ENCODE measurements at places on chromosomes 5 and 9.

GRCh38 chr9:121172726-121173487 lies 28.8 kb downstream of the RAB14 start:
- DNase-seq = no peak

DNA sequence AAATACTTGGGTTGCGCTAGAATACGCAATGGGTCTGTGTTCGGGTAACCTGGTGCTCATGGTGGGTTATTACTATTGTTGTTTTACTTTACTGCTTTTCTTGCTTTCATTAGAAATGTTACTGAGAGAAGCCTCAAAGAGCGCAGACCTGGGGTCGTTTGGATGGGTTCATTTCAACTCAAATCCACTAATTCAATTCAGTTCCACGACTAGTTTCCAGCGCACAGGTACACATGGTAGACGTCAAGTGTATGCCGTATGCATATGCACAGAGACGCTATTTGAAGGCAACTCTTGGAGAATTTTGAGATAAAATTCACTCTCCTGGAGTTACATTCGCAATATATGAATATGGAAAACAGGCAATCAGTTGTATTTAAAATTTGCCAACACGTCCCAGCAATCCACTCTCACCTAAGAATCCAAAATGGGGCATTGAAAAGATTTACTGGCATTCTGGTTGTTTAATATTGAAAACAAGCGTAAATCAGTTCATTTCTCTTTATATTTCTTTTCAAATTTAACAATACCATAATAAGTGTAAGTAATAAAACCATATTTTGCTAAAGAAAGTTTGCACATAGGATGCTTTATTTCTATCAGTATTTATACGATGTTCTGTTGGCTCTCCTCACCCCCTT lies 4.4 kb upstream of the PAX5 start:
- DNase-seq = no peak

GRCh38 chr5:59698207-59699178 lies 195.0 kb downstream of the PDE4D start:
- DNase-seq = no peak

GRCh38 chr5:124262991-124263571 lies 483.4 kb downstream of the ZNF608 start:
- no peak for DNase-seq

GRCh38 chr9:80875947-80876346 lies 813.4 kb downstream of the TLE1 start:
- no peak for DNase-seq

DNA sequence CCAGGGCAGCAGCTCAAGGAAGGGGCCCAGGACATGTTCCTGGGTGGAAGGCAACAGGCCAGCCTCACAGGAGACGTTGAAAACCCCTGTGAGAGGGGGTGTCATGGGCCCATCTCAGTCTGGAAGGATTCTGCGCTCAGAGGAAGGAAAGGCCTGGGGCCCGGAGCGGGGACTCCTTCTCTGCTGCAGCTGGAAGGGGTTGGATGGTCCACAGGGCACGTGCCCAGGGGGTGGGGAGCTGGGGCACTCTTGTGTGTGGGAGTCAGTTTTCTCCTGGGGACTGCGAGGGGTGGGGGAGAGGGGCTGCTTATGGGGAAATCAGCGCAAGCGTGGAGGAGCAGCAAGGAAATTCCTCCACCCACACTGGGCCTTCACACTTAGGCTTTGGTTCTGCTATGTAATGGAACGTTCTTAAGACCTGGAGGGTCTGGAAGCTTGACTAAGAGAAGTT lies 2.9 kb upstream of the LPCAT1 start:
- DNase-seq = no peak

GRCh38 chr9:137366445-137366810 lies 56.5 kb downstream of the EXD3 start:
- DNase-seq = no peak

- no peak for DNase-seq
These were observed 8.2 kb downstream of the TMEM268 start for GRCh38 chr9:114619191-114619761.

DNA sequence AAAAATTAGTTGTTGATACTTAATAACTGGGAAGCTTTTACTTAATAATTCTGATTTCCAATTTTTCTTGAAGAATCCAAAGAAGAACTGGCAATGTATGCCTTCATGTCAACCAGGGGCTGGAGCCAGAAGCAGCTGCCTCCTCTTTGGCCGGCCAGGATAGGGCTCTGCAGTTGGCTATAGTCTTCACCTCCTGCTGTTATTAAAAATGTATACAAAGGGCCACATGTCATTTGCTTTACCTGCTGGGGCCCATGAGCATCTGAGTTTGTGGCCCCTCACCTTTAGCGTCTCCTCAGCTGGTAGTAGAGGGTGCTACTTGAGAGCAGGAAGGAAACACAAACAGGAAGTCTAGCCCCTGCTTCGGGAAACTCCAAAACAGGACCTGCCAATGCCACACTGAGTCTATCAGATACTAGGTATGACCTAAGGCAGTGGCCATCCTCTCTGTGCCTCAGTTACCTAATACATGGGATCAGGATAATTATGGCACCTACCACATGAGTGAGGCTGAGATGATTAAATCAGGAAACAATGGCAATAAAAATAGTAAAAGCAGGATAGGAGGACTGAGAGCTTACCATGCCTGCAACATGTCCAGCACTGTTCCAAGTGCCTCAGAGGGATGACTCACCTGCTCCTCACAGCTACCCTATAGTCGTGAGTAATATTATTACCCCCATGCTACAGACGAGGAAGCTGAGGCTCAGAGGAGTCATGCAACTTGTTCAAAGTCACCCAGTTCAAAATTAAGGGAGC lies 21.3 kb downstream of the CCDC69 start:
- peak; percentile 78 for DNase-seq

DNA sequence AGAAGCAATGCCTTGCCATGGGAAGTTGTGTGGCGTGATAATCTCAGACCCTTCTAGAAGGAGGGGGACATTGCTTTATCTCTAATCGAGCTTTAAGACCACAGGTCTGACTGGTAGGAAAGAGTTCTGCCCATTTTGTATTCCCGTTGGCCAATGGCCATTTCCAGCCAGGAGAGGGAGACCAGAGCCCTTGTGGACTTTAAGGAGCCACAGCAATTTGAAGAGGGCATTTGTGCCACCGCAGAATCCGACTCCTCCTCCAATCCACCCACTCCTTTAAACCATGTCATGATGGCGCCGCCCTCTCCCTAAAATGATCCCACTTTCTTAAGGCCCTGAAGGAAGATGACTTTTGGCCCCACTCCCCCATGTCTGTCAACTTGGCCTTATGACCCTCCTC lies 560.5 kb upstream of the ADAMTS16 start:
- peak; percentile 48 for DNase-seq

GRCh38 chr5:124606093-124606492 lies 140.3 kb downstream of the ZNF608 start:
- no peak for DNase-seq

DNA sequence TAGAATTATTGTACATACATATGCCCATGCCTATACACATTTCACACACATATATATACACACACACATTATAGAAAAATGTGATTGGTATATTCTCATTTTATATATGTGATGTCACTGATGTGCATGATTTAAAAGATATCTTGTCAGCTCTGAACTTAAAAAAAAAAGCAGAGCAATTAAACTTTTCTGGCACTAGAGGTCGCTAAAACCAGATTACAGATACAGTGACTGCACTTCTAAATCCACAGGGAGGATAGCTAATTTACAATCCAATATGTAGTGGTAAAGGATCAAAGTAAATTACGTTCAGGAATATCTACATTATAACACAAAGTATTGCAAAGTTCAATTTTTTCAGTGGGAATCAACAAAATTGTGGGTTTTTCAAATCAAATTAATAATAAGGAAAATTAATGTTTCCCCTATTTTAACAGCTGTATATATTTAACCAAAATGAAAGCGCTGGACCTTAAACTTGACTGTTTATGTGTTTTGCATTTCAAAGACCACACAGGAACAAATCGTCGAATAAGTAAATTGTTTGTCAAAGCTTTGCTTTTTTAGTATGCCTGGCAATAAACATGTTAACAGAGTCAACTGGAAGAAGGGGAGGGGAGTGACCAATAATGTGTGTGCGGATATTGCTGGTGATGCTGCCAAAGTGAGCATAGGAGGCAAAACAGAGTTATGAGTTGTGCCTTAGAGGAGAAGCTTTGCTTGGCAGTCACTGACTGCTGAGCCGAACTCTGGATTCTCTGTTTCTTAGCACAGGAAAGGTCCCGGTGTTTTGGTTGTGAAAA lies 1201.4 kb upstream of the C9orf72 start:
- no peak for DNase-seq

DNA sequence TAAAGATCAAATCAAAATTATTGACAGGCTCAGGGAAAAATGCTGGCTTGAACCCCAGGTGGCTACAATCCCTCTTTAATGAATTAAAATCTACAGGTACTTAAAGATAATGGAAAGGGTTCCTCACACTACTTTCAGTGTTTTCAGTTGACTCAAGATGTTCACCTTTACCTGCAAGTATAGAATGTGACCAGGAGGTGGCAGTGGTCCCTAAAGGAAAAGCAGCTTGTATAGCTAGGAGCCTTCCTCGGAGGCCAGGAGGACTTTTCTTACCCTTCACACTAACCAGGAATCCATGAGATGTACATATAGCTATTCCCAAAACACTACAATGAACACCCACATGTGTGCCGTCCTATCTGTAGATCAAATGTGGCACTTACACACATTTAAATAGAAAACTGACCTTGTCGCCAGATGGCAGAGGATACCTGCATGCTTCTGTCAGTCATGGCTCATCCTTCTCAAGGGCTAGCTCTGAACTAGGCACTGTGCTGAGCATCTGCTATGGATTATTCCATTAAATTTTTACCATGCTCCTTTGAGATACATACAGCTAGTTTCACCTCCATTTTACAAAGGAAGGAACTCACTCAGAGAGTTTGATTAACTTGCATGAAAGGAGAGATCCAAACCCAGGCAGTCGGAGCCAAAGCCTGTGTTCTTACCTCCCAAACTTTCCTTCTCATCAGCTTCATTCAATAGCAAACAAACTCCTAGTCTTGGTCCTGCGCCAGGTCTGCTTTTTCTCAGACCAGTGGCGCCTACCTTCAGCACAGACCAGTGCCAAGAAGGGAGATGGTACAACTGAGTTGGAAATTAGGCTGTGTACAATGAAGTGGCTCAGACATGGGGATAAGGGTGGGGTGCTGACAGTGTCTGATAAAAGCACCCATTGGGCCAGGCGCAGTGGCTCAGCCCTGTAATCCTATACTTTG lies 24.5 kb downstream of the C9orf152 start:
- peak; percentile 63 for DNase-seq

- DNase-seq = no peak
These were observed 55.2 kb downstream of the GLDC start for GRCh38 chr9:6590334-6590733.

DNA sequence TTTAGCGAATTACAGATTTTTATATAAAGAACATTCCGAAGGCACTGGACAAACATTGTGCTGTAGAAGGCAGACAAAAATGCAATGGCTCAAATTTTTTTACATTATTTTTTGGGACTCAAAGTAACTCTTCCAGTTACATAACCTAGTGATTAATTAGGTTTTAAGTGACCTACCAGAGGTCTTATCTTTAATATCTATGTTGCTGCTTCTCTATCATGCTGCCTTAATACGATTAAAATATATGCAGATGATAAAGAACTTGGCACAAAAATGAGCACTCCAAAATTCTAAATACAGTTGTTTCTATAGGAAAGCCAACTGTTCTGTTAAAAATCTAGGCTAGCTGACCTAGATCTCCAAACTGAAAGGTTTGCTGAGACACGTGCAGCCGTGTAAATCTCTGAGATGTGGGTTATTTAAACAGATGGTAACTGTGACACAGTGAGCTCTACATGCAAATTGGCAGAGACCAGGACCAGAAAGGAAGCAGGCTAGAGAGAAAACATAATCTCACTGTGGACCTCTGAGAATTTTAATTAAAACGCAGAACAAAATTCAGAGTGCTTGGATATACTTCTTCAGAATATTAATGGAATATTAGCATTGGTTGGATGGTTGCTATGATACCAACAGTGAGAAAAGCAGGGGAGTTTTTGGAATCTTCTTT lies 56.2 kb downstream of the CAMK4 start:
- DNase-seq = no peak

DNA sequence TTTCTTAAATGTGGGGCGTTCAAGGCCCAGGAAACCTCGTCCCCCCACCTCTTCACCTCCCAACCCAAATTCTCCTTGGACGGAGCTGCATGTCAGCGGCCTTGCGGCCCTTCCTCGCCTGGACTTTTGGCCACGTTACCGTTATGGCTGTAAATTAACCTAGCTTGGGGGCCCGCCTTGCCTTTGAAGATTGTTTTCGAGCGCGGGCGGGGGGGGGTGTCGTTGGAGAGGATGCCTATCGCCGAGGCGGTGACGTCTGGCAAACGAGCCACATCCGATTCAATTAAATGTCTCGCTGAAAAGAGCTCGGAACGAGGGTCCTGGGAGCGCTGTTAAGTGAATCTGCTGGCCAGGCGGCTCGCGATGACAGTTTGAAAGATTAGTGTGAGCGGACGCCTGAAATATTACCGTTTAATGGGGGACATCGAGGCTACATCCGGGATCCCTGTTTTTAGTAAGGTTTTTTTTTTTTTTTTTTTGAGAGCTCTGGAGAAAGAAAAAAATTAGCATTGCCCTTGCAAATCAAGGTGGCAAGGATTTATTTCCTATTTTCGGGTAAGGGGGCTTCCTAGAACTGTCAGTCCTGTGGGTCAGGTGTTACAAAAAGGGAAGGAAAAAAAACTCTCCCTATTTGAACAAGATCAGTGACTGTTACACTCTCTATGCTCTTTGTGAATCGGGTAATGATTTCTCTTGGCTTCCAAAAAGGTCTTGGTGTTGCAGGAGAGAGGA lies 2.3 kb upstream of the NKX2-5 start:
- no peak for DNase-seq

DNA sequence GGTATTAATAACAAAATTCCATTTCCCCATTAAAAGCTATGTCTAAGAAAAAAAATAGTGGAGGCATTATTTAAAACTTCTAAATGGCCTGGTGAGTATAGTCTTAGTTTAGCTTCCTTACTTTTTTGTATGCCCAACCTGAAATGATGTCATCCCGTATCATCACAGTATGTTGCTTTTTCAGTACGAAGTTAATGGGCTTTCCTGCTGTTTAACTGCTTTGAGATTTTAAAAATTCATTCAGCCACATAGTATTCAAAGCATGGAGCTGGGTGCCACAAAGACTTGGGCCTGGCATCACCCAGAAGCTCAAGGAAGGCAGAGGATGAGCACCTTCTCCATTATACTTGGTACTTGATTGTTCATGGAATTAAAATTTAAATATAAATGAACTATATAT lies 7.4 kb downstream of the F2RL2 start:
- DNase-seq = no peak

- peak; percentile 65 for DNase-seq
These were observed 315.3 kb upstream of the RPS23 start for GRCh38 chr5:82593481-82593880.

- DNase-seq = peak; percentile 64
These were observed 227.6 kb upstream of the ANKRD55 start for GRCh38 chr5:56460681-56461191.

DNA sequence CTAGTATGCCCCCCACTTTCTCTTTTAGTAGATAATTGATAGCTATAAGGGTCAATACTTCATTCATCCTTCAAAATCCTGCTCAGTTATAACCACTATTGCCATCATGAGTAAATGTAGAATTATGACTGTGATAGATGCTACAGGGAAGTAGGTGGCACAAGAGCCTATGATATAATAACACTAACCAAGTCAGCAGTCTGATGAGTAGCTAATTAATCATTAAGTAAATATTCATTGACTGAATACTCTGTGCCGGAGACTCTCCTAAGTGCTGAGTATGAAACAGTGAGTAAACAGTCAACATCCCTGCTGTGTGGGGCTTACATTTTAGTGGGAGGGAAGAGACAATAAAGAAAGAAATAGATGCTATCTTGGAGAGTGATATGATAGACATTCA lies 430.3 kb upstream of the ZNF462 start:
- no peak for DNase-seq

Data from RPMI7951 (cell line).